ENCODE measurements at places on chromosomes 11 and 22.
A peak's percentile ranks its signal among the peaks of the same experiment; 100 is the strongest.

DNA sequence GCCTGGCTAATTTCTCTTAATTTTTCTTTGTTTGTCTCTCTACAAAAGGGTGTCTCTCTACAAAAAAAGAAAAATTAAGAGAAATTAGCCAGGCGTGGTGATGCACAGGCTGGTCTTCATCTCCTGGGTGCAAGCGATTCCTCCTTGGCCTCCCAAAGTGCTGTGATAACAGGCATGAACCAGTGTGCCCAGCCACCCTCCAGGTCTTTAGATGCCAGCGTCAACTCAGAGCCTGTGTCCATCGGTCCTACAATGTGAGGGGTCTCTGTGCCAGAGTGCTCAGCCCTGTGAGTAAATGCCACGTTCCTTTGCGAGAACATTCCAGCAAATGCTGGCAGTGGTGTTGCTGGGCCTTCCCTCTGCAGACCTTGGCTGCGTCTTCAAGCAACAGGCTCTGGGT is 62.7 kb downstream of the IGF2 start:
- DNase-seq = no peak

- DNase-seq = peak; percentile 94
Measured at GRCh38 chr22:31753634-31754501, at the start of gene DEPDC5. Gene DEPDC5 (plus strand): TSS chr22:31754019. CDS start chr22:31754922, 903 bp downstream.

- DNase-seq = no peak
Measured at GRCh38 chr22:44037519-44038375, 13.6 kb downstream of the PARVB start.

- no peak for DNase-seq
Measured at GRCh38 chr11:123696183-123696582, 41.8 kb upstream of the SCN3B start.

GRCh38 chr11:90594658-90595057 is 371.8 kb upstream of the CHORDC1 start:
- no peak for DNase-seq

DNA sequence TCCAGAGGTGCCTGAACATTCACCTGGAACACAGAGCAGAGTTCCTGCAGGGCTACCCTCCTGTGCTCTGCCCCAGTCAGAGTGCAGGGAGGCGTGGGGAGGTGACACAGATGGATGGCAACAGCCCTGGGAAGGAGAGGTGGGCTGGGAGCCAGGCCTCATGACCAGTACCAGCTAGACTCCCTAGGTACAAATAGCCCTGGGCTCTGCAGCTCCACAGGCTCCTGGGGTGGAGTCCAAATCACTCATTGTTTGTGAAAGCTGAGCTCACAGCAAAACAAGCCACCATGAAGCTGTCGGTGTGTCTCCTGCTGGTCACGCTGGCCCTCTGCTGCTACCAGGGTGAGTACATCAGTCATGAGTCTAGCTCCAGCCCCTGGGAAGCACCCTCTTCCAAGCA is at the start of gene SCGB1D2:
Gene SCGB1D2, plus strand, starts transcription at position 219 of the 400 bp plus-strand sequence. Its CDS starts 69 bp downstream, at position 288.
- DNase-seq = no peak

GRCh38 chr11:77654770-77655434 is 17.3 kb upstream of the CLNS1A start:
- DNase-seq = no peak

- DNase-seq = no peak
Measured at GRCh38 chr11:65223011-65223410, 38.8 kb upstream of the POLA2 start.

DNA sequence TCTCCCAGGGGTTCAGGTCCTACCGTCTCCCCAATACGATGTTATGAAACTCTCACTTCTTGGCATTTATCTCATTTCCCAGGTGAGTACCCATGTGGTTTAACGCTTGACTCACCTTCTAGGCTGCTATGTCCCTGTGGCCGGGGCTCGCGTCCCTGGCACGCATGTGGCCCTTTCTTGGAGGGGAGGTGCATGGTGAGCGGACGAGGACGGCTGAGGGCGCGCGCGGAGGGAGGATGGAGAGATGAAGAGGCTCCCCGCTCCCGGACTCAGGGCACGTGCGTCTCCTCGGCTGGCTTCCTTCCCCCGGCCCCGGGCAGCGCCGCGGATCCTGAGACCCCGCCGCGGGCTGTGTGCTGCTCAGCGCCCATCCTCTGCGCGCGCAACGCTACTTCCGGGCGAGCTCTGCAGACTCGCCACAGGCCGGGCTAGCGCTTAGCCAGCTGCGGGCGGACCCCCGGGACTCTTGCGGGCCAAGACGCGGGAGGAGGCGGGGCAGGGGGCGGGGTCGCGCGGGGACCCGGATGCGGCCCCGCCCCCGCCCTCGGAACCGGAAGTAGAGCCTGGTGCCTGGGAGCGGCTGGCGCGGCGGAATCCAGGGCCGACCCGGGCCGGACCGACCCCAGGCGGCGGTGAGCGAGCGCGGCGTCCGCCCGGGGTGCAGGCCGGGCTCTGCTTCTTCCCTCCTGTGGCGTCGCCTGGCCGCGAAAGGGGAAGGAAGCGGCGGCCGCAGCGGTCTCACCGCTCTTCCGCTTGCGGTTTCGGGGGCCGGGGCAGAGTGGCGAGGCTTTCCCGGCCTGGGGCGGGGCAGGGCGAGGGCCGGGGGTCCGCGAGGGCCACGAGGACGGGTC is at the start of gene CTTN:
Gene CTTN, plus strand, starts transcription at position 547 of the 851 bp plus-strand sequence. CDS start 8,769 bp downstream, outside the sequence.
- peak; percentile 84 for DNase-seq

GRCh38 chr11:69339041-69339733 is 45.2 kb downstream of the MYEOV start:
- no peak for DNase-seq

- no peak for DNase-seq
Measured at GRCh38 chr11:93032580-93032979, 63.1 kb downstream of the MTNR1B start.

DNA sequence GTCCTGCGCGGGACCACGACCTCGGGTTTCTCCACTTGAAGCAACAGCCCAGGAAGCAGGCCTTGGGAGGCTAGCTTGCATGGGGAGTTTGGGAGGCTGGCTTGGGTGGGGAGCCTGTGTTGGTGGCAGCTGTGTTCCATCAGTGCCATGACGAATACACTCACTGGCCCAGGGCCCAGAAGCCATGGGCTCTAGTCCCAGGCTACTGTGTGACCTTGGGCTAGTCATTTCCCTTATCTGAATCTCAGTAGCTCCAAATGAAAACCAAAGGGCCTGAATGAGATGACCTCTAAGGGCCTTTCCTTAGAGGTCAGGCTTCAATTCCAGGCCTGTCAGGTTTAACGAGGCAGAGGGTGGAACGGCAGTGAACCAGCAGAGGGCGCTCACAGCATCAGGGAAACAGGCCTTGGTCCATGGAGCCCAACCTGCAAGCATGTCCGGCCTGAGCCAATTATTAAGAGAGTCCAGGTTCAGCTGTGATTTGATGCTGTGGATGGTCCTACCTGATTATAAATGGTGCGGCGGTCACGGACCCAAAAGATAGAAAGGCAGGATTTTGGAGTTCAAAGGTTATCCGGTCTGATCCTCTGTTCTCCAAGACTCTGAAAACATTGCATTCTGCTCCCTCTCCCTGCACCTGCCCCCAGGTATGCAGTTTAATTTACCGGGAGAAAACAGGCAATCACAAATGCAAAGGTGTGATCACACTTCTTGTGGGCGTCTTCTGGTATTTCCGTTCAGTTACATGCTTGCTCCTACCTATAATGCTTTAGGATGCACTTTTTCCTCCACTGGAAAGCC is 15.9 kb downstream of the PTPN5 start:
- DNase-seq = no peak

DNA sequence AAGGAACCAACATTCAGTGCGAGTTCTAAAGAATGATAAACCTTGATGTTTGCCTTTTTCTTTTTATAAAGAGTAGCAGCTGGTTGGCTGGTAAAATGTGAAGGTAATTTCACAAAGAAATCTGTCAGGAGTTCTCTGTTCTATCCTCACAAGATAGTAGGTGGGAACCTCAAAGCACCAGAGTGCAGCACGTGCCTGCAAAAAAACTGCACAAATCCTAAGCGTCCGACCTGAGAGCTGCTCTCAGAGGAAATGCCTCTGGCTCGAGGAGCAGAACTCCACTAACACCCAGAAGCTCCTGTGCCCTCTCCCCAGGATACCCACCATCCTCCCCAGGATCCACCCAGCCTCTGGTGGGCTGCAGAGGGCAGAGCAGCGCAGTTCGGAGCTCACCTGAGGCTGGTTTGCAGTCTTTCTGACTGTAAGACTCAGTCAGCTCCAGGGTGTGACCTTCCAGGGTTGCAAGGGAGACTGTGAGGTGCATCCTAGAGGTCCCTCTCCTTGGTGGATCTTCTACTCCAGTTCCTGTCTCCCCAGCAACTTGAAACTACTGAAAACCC is 23.5 kb downstream of the PRDM10 start:
- DNase-seq = no peak

- DNase-seq = no peak
Measured at GRCh38 chr22:30969532-30970355, 679 bp downstream of the TUG1 start.

GRCh38 chr11:61567286-61568061 is 13.4 kb downstream of the SYT7 start:
- DNase-seq = peak; percentile 33

- no peak for DNase-seq
Measured at GRCh38 chr11:128448981-128449713, 138.2 kb downstream of the ETS1 start.

DNA sequence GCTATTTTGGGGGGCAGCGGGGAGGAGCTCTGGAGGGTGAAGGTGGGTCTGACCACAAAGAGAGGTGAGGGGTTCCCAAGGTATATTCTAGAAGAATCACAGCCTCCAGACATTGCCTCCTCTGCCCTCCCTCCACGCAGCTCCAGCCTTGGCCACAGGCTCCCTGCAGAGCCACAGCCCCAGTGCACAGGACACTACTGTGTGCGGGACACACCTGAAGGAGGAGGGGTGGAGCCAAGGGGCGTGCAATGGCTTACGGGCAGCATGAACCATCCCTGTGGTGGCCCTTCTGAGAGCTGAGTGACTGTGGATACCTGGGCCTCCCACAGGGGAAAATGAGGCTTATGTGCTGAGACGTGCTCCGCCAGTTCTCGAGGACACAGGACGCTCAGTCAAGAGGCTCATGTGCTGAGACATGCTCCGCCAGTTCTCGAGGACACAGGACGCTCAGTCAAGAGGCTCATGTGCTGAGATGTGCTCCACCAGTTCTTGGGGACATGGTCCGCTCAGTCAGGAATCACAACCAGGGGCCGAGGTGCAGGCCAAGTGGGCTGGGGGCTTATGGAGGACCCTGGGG is 417.3 kb downstream of the SHANK2 start:
- DNase-seq = no peak

GRCh38 chr11:90134478-90135003 is at the start of gene NAALAD2:
Gene NAALAD2 (plus strand): TSS chr11:90134663. CDS start chr11:90134759, 96 bp downstream.
- DNase-seq = peak; percentile 46

DNA sequence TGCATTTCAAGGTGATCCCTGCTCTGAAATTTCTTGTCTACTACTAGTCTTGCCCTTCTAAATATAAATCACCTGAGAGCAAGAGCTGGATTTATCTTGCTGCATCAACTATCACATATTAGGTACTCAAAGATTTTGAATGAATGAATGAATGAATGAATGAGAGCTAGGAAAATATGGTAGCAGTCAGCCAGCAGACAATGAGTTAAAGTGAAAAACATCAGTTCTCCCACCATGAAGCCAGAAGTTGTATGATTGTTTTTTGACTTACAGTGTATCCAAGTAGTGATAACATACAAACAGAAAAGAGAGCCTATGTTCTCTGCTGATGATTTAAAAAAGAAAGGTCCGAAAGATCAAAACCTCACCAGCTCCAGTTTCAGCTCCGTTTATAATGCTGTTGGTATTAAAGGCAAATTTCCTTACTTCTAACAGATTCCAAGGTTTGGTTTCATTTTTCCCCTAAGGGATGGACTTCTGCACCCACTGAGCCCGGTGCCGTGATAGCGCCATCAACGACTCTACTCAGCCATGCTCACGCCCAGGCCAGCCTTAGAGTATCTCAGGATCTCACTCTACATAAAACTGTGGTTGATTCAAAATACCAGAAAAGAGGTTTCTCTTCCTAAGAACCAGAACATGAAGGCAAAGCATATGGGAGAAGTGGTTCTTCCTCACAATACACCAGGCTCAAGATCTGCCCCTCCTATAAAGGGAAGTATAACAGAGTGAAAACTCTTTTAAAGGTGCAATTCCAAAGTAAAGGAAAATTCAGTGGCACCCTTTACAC is 92.0 kb downstream of the SGSM3 start:
- DNase-seq = no peak

DNA sequence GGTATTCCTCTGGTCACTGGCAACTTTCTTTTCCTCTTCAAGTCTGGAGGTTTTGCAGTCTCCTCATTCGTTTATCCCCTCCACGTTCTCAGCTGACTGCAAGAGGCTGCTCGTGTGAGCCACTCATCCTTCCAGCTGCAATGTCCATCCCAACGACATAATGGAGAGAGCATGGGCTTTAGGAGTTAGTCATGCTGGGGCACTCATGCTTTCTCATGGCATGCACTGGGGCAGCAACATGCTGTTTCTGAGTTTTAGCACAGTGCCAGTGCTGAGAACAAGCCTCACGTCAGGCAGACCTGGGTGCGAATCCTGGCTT is 7.1 kb downstream of the DCPS start:
- DNase-seq = no peak

GRCh38 chr22:17269224-17269606 is 50.0 kb upstream of the ADA2 start:
- DNase-seq = no peak

GRCh38 chr11:31882951-31883392 is 71.8 kb upstream of the PAX6 start:
- DNase-seq = no peak

- DNase-seq = no peak
Measured at GRCh38 chr22:26522592-26522991, 10.3 kb upstream of the TFIP11 start.

DNA sequence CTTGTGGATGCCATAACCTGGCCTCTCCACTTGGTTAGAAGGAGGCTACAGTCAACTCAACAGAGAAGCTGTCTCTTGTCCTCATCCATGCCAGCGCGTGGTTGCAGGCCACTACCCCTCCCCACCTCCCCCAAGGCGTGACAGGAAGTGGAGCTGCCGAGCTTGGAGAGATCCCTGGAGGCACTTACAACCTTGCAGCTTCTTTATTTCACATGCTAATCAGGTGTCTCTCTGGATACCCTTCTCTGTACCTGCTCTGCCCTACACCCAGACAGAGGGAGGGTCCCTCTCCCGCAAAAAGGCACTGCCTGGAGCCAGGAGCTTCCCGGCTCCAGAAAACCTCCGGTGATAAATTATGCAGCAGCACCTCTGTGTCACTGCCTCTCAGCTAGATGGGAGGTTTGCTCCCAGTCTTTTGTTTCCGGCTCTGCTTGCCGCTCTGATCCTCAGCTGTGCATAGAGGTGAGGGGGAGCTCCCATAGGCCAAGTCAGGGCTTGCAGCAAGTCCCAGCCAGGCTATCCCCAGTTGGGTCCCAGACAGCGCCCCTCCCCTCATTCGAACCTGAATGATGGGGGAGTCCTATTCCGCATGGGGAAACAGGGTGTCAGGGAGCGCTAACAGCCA is 5.7 kb downstream of the LRP4 start:
- no peak for DNase-seq

DNA sequence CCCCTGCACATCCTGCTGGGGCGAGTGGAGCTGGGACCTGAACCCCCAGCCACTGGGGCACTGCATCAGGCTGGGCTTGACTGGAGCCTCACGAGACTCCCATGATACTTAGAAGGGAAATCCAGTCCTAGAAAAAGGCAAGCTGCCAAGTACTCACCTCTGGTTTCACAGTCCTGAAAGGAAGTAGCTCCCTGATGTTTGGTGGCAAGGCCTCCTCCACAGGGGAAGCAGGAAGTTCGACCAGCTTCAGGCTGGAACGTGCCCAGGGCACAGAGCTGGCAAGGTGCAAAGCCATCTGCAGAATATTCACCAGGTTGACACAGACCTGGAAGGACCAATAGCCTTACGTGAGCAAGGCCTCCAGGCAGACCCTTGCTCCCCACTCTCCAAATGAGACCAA is 26.8 kb upstream of the NRIP3 start:
- DNase-seq = no peak
